ENCODE measurements at places on chromosomes 11 and 22.

GRCh38 chr22:43260331-43261231, 73.6 kb upstream of the TTLL12 start:
- no peak for DNase-seq

GRCh38 chr11:74559934-74560309, 32.5 kb upstream of the POLD3 start:
- DNase-seq: no peak

DNA sequence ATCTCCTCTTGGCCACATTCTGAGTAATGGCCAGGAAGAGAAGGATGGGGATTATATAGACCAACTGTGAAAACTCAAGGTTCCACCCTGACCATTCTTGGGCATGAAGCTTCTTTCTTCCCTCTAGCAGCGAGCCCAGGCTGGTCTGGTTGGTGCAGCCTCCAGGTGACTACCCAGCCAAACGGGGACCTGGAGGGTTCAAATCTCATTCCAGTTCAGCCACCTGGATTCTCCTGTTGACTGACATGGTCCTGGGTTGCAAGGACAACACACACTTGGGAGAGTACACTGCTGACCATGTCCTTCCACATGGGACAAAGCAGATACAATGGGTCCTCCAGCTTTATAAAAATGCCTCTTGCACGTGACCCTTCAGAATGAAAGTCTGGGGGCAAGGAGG, 67.0 kb downstream of the SHANK2 start:
- DNase-seq: no peak

DNA sequence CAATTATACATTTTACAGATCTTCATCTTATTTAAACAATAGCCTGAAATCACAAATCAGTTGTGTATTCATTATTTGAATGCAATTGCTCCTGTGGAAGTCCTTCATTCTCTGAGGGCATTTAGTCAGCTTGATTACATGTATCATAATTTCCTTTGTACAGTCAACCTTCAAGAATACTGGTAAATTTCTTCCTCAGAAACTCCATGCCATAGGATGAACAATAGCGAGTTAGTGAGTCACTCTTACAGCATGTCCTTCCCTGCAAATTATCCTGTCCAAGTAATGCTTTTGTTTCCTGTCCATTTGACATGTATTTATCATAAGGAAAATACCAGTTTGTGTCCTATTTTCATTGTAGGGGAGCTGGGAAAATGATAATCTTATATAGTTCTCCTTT, 3.8 kb downstream of the OR10S1 start:
- peak; percentile 13 for DNase-seq

DNA sequence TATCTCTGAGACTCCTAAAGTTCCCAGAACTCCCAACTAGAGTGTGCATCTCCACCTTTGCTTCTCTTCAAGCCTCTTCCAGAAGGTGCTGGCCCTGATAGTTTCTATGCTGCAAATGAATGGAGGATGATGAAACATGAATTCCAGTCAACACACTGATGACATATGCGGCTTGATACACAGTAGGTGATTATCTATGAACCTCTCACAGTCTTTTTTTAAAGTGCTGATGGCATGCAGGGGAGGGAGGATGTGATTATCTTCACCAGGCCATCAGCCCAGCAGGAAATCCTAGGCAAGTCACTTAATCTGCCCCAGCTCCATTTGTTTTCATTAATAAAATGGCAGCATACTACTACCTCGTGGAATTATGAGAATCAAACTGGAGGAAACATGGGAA, 548.5 kb downstream of the SOX6 start:
- no peak for DNase-seq

DNA sequence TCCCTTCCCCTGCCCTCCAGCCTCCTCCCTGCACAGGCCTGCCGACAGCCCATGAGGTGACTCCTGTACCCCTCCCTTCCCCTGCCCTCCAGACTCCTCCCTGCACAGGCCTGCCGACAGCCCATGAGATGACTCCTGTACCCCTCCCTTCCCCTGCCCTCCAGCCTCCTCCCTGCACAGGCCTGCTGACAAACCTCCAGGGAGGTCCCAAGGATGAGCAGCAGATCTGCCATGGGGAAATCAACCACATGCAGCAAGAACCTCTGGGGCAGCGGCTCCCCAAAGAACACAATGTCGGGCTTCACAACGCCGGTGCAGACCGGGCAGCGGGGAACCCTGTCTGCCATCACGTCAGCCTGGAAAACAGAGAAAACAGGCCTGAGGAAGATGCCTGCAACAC, 12.3 kb downstream of the SIRT3 start:
- DNase-seq: no peak

DNA sequence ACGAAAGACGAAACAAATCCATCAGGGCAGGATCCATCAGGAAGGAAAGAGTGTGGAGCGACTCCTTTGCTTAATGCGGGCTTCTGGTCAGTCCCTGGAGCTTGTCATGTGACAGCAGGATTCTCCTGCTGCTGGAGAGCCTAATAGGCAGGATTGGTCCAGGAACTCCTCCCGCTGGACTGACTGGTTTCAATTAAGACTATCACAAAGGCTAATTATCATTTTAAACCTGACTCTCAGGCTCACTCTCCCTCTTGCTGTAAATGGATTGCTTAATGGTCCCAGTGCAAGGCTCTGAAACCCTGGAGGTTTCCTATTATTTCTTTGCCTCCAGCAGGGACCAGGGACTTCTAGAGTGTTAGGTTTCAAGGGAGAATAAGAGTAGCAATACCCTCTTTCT, 493.8 kb downstream of the NTM start:
- no peak for DNase-seq

DNA sequence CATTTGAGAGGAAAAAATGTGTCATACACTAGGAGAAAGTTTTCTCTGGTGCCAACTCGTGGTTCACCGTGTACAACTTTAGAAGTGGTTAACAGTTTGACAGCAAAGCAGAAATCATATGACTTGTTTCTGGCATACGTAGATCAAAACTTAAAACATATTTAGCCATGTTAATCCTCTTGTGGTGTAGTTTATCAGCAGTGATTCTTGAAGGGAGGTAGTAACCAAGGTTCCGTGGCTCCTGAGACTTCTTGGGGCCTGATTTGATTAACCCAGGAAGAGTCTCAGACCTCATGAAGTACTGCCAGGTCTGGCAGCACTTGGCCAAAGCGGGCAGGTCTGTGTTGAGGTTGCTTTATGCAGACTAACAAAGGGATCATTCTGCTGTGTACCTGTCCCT, 40.5 kb downstream of the SREBF2 start:
- DNase-seq: no peak

- no peak for DNase-seq
Measured at GRCh38 chr11:12279672-12280108, 97.7 kb upstream of the PARVA start.

- no peak for DNase-seq
Measured at GRCh38 chr11:134293119-134294113, 17.2 kb downstream of the GLB1L3 start.

GRCh38 chr11:117970400-117971024, 15.7 kb upstream of the IL10RA start:
- DNase-seq: no peak

DNA sequence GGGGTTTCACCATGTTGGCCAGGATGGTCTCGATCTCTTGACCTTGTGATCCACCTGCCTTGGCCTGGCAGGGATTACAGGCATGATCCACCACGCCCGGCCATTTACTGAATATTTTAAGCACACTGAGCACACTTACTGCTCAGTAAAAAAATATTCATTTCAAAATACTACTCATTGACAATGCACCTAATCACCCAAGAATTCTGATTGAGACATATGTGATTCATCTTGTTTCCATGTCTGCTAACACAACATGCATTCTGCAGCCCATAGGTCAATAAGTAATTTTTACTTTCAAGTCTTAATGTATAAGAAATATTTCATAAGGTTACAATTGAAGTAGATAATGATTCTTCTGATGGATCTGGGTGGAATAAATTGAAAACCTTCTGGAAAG, 4.2 kb upstream of the OR52J3 start:
- no peak for DNase-seq

DNA sequence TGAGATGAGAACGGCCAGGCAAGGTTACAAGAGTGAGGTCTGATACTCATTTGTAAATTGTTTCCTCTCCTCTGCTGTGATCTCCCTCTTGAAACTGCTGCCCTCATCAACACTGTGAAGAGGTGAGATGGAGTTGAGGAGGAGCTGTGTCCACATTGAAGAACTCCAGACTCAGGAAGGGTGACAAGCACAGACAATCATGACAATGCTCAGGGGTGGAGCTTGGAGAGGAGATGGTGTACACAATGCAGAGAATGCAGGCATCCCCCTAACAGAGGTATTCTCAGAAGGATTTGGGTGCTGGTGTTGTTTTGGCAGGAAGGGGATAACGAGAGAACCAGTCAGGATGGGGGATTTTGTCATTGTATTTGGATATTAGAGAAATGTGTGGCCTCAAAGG, 21.5 kb upstream of the MMP7 start:
- no peak for DNase-seq

GRCh38 chr11:61598374-61598773, 17.5 kb upstream of the SYT7 start:
- no peak for DNase-seq

GRCh38 chr22:27620367-27621154, 181.0 kb downstream of the MN1 start:
- DNase-seq: no peak

DNA sequence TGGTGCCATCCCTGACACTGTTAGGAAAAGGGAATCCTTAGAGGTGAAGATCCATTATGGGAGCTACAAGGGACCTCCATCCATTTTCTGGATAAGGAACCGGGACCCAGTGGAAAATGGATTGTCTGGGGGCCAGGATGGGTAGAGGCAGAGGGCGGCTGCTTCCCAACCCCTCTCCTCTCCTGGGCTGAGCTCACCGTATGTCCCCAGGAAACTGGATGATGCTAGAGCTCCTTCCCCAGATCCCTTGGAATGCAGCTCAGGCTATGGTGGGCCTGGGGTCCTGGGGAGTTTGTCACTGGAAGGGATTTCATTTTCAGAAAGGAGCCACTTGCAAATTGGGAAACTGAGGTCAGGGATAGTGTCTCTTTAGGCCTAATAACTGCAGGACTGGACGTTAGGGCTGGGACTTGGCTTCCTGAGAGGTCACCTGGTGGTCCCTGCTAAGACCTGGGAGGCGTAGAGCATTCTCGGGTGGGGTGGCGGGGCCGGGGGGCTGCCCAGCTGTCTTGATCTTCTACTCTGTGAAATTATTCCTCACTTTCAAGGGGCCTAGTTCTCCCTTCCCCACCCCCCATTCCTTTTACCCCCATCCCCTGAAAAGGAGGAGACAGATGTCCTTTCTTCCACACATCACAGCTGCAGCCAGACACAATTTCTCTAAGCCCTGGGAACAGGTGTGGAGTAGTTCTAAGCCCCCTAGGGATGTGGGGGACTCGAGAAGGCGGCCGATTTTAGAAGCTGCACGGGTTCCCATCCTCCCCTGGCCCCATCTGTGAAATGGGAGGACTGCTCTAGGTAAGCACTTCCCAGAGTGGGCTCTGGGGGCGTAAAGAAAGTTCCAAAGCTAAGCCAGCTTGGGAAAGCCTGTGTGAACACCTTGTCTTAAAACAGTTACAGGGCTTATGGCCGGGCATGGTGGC, 99.8 kb downstream of the PKNOX2 start:
- DNase-seq: no peak

DNA sequence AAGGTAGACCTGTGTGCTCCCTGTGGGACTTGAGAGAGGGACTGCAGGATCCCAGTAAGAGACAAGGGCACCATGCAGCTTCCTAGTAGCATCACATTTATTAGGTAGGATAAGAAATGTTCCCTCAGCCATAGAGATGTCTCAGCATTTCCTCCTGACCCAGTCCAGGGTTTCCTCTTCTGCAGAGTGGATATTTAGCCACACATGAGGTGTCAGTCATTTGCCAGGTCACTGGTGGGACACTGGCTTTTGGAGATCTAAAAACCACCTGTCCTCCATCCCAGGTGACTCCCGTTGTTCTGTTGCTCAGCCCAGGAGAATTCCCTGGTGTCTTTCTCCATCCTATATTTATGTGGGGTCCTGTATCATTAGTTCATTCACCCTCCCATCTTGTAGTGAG, 117.5 kb upstream of the NNMT start:
- DNase-seq: no peak

DNA sequence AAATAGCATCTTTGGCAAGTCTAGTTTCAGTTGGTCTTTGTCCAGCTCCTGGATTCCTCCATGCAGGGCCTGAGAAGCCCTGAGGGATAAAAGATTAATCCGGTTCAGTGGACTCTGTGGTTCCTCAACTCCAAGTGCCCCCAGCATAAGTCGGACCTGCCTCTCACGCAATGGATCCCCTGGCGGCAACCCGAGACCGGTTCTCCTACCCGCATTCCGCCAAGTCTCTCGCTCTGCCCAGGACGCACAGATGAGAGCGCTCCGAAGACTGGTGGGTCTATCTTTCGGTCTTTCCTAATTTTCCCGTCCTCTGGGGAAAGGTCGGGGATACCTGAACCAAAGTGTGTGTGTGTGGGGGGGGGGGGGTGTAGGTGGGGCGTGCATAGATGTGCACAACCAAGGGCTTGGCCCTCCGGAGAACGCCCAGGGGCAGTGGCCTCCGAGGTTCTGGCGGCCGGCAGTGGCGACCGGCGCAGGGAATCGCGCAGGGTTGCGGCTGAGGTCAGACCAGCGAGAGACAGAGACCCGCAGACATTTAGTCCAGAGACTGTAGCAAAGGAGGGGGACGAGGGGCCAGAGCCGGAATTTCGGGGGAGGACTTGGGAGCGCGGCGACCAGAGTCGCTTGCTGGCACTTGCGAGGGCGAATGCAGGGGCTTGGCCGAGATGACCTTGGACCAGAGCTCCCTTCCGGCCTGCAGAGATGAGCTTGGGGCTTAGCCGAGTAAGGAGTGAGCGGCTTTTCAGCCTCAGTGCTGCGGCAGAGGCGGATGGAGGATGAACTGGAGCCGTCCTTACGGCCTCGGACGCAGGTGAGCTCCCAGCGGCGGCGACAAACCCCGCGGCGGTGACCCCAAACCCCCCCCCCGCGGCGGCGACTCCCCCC, 712 bp upstream of the SLC2A11 start:
- DNase-seq: no peak

DNA sequence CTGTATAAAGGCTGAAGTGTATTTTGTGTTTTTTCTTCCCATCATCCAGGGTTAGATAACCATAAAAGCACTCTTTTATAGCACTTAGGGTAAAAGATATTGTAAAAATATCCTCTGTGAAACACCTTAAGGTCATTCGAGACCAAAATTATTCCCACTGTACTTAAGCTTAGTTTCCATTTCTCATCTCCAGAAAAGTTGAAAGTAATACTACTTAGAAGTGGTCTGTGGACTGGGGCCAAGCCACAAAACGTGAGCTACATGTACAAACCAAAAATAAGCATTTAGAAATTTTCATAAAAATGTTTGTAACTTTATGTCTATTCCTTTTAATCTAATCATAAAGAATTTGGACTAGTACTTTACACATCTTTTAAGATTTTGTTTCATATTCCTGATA, 142.0 kb upstream of the NTM start:
- no peak for DNase-seq

DNA sequence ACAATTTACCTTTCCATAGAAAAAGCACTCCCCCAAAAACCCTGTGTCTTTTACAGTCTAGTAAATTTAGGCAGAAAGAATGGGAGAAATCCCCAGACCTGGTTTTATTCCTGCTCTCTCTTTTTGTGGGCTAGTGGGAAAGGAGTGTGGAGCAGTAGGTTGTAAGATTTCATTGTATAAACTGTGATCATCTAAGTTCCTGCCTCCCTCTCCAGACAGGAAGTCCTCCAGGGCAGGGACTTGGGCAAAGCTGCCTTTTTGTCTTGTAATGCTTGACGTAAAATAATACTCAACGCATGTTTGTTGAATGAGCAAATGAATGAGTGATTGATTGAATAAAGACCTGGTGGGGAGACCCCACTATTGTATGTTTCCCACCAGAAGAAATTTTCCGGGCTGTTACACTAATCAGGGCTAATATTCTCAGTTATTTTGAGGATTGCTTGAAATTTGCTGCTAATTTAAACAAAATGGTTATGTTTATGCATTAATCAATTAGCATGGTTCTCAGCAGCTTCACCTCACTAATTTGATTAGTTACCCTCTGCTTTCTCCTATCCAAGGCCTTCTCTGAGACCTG, 36.3 kb downstream of the CSNK2A3 start:
- DNase-seq: no peak

Measured in HCT116 (cell line).